Right cardiac atrium (tissue), 5 donors: ENCODE measurements at places on chromosomes 7 and 10. TPM values are rescaled to one million over a fixed set of nuclear protein-coding genes. Genes with fewer than 3 reads are reported as not detected.

NAT16 gene
- total RNA-seq = not detected

DNA sequence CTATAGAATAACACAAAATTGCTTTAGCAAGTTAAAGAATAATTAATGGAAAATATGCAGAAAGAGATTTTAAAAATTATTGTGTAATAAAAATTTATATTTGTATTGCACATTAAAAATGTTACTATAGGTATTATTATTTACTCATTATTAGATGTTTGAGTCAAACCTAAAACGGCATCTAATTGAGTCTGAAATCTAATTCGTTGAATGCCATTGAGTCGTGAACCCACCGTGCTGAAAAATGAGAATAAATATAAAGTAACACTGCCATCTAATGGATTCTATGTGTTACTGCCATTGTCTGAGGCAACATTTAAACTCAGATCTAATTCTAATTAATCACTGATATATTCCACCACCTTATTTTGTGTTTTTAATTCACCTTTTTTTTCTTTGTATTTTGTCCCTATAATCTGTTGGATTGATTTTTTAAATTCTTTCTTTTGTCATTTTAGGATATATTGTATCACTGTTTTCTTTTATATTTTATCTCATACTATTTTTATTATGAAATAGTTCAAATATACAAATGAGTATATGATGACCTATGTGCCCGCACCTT is 62.2 kb downstream of the SAMD9 start:
- no peak for DNase-seq

DNA sequence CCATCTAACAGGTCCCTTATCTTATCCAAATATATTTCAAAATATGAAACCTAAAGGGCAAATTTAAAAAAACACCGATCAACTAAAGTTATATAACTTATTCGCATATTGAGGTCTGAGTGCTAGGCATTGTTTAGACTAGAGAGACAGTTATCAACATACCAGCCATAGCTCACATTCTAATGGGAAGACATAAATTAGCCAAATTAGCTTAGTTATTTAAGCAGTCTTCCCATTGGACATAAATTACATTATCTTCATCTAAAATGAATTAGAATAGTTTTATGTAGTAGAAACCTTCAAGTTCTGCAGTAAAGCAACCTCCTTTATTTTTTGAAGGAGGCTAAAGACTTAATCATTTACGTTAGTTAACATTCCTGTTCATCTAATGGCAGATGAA is 17.4 kb downstream of the KIF5B start:
- no peak for DNase-seq

PGAM2 gene
- total RNA-seq = 1,159 TPM
